ENCODE measurements at places on chromosomes 12 and 14.

DNA sequence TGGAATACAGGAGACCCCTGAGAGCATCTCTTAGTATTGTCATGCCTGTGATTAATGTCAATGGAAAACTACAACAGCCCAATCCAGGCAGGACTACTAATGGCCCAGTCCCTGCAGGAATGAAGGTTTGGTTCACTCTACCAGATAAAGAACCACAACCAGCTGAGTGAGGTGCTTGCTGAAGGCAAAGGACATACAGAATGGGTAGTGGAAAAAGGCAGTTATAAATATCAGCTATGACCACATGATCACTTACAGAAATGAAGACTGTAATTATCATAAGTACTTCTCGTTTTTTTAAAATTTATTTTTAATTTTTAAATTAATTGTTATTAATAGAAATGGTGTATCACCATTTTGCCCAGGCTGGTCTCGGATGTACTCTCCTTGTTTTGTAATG is 17.2 kb upstream of the LPCAT3 start:
- DNase-seq: no peak

GRCh38 chr14:97021001-97021400 is 223.8 kb downstream of the VRK1 start:
- no peak for DNase-seq

DNA sequence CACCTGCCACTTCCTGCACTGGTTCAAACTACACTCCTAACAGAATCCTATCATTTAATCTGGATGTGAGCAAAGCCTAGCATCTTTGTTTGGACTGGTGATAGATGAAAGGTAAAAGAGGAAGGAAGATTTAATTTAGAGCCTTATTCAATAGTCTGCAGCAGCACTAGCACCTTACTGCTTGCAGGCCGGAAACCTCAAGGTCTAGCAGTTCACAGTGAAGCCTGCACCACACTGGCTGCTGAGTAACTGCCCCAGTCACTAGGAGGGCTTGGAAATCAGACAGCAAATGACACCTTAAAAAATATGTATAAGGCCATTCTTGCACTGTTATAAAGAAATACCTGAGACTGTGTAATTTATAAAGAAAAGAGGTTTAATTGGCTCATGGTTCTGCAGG is 358.0 kb downstream of the DAD1 start:
- peak; percentile 44 for DNase-seq

GRCh38 chr12:103495469-103496456 is at the start of gene C12orf42:
C12orf42 (minus strand) TSS chr12:103495968; CDS start chr12:103478426, 17,542 bp downstream.
- DNase-seq: peak; percentile 82

DNA sequence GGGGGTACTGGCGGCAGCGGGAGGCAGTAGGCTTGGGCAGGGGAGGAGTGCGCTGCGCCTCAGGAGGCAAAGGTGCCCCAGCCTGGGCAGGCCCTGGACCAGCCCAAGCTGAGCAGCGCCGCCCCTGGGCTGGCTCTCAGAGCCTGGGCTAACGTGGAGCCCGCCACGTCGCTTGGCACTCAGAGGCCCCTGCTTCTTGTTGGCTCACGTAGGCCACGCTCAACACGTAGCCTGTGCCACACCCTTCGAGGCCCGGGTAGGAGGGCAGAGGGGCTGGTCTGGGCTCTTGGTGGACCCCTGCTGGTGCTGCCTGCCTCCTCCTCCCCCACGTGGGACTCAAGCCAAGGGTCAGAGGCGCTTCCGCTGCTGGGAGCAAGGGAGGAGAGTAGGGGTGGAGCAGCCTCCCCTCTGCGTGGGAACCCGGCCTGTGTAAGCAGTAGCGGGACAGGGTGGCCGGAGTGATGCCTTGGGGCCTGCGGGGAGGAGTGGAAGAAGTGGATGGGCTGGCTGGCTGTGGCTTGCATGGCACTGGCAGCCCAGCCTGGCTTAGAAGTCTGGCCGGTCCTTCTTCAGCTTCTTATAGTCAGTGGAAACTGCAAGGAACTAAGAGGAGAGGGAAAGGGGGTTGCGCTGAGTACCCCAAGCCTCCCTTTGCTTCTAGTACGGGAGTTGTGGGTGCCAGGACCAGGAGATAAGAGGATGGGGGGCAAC is 5.7 kb downstream of the SHMT2 start:
- peak; percentile 32 for DNase-seq

- DNase-seq: no peak
These were observed 98.6 kb downstream of the GCH1 start for GRCh38 chr14:54803926-54804537.

DNA sequence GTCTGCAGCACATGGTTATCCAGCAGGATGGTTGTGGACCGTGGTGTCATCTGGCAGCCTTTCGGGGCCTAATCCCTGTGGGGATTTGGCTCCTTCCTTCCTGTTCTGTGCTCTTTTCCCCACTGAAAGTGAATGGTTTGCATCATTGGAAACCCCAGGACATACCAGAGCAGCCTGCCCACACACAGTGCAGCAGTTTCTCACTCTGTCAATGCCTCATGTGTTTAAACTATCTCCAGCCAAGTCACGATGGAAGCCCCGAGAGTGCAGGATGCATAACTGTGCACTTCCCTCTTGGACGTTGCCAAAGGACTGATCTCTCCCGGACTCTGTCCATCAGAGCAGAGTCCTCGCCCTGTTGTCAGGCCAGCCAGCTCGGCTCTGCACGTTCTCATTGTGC is 29.0 kb upstream of the AMN start:
- no peak for DNase-seq

DNA sequence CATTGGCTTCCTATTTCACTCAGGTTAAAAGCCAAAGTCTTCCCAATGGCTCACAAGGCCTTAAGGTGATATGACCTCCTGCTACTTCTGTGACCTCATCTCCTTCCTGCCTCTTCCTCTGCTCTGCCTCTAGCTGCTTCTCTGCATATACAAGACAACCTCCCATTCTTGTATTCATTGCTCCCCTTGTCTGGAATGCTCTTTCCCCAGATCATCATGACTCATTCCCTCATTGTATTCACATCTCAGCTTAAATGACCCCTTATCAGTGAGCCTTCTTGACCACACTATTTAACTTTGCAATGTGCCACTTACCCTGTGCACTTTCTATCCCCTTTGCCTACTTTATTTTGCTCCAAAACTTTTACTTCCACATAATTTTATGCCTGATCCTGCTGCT is 90.2 kb downstream of the PPP1R12A start:
- no peak for DNase-seq

DNA sequence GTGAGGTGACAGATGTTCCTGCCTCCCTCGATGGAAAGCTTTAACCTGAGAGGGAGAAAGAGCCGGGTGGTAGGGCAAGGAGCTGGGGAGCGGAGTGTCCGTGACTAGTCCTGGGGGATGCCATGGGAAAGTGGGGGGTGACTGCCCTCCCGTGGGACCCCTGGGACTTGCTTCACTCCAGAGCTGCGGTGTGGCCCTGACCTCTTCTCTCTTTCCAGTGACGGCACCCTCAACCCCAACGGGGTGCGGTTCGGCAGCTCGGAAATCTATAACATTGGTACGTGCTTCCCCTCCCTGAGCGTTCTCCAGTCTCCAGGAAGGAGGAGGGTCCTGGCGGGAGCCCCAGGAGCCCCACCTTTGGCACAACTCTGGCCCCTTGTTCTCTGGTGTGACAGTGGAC is 69.3 kb downstream of the AACS start:
- DNase-seq: no peak

GRCh38 chr12:53051058-53051880 is 1.4 kb downstream of the TNS2 start:
- DNase-seq: no peak

- no peak for DNase-seq
These were observed 47.7 kb upstream of the MAP3K9 start for GRCh38 chr14:70856851-70857495.

DNA sequence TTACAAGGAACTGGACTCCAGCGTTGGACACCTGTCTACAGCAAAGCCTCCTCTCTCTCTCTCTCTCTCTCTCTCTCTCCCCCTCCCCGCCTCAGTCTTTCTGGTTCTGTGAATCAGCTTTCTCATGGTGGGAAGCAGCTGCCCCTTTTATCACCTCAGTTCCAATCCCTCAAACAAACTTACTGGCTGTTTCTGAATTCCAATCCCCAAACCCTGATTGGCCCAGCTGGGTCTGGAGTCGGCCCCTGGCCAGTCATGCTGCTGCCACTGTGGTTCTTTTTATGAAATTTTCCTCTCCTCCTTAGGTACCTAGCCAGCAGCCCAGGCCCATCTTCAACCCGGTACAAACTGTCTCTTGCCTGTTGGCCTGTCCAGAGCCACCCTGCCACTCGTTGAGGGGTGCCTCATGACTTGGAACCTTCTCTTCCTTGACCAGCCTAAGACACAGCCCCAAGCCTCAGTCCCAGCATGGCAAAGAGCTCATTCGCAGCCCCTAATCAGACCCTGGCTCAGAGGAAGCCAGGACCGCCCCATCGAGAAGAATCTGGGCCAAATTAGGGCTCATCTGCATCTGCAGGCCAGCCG is 9.4 kb upstream of the MORN3 start:
- no peak for DNase-seq

GRCh38 chr12:88960213-88960878 is 380.1 kb upstream of the KITLG start:
- DNase-seq: no peak

DNA sequence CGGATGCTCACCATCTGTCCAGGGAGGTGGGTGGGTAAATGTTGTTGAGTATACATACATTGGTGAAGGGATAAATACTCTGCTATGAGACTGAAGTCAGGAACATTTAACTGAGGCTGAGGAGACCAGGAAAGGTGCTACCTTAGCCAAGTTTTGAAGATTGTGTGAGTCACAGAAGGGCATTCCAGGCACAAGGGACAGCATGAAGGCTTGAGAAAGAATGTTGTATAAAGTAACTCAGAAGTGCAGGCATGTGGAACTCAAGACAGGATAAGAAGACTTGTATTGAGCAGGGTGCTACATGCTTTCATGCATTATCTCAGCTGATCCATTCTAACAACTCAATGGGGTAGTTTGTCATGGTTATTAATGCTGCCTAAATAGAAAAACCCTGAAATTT is 112.7 kb downstream of the IPO8 start:
- DNase-seq: no peak

GRCh38 chr14:67140556-67140955 is 48.7 kb upstream of the GARIN2 start:
- no peak for DNase-seq

DNA sequence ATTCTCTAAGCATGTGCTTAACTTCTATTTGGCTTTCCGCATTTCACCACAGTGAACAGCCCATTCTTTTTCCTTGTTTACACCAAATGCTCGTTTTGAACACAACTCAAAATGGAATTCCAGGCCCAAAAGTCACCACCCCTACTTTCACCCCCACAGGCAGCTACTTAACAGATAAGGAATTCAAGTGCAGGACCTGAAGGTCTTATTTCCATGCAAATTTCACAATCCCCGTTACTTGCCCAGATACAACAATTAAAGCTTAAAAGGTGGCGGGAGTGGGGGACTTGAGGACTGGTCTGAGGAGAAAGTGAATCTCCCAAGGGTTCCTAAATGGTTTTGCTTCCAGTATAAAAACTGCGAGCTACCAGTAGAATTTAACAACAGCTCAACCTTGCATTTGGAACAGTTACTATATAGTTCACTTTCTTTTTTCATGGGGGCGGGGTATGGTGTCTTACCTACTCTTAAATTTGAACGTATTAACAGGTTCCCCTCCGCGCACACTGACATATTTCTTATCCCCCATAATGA is 3.7 kb downstream of the USP44 start:
- no peak for DNase-seq

GRCh38 chr12:23950210-23950774 is 822 bp upstream of the SOX5 start:
- DNase-seq: no peak

GRCh38 chr12:14454098-14454907 is 88.8 kb downstream of the ATF7IP start:
- DNase-seq: peak; percentile 30

GRCh38 chr14:25136811-25137210 is 86.9 kb upstream of the STXBP6 start:
- no peak for DNase-seq

GRCh38 chr14:65000898-65001591 is 14.3 kb downstream of the FNTB start:
- no peak for DNase-seq

- no peak for DNase-seq
These were observed 90.0 kb downstream of the PPM1H start for GRCh38 chr12:62844915-62845314.

GRCh38 chr12:122873540-122873939 is 22.4 kb downstream of the VPS37B start:
- DNase-seq: peak; percentile 15

DNA sequence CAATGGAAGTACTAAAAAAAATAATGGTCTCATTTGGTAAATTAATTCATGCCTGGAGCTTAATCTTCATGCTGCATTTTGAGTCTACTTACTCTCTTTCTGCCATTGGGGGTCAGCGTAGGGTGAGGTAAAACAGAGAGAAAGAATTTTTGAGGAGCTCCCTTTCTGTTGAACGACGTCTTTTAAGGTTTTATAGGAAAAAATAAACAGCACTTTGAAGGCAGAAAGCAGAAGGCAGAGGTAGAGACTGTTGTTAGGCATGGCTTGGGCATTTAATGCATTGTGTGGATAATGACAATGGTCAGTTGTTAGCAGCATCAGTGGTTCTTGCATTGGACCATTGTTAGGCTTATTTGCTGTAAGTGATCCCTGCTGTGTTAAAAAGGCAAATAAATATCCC is 557.2 kb upstream of the STXBP6 start:
- DNase-seq: no peak

GRCh38 chr12:117547209-117547608 is 185.8 kb upstream of the NOS1 start:
- no peak for DNase-seq

DNA sequence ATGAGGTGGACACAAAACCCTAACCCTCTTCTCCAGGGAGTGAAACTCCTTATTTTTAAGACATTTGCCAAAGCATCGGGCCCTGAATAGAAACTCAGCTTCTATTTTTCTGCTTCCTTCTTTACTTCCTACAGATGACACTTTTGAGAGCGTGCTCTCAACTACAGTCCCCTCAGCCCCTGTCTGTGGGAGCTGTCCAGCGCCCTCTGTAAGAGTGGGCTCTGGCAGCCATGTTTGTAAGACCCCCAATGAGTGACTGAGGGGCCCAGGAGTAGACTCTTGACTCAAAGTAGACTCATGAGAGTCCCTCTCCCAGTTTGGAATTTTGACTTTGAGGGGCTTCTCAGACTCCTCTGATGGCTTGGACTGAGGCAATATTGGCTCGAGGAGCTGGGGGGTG is 25.5 kb upstream of the BATF start:
- DNase-seq: no peak

GRCh38 chr12:12791756-12792369 is 6.4 kb downstream of the APOLD1 start:
- no peak for DNase-seq

GRCh38 chr12:55771736-55772135 is 28.8 kb downstream of the GDF11 start:
- DNase-seq: no peak

DNA sequence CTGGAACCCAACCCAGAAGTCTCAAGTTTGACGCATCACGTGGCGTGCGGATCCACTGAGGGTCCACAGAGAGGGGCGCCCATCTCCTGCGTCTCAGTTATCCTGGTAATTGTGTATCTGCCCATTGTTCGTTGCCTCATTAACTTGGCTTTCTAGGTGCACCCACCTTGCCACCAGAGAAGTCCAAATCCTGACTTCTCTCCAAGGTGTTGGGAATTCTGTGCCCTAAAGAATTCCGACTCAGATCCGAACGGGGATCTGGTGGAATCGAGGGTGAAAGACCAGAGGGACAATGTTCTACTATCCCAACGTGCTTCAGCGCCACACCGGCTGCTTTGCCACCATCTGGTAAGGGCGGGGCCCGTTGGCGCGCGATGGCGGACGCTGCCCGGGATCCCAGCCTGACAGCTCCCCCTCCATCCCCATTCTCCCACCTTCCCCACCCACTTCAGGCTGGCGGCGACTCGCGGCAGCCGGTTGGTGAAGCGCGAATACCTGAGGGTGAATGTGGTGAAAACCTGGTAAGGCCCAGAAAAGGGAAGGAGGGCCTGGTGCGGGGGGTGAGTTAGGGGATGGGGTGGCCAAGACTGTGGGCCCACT is 481 bp downstream of the REC8 start:
- no peak for DNase-seq
